IMR-90 (cell line): ENCODE measurements at places on chromosomes 4 and X. TPM values are rescaled to one million over a fixed set of nuclear protein-coding genes. Genes with fewer than 3 reads are reported as not detected.

The LRIT3 gene
- not detected in 2 replicates for total RNA-seq

The GYPA gene
- not detected in 2 replicates for total RNA-seq

The BMPR1B gene
- 0.90 and 1.1 TPM in 2 replicates for total RNA-seq

The PCDH10 gene
- total RNA-seq: 0.90 and 1.4 TPM in 2 replicates

The UGT2B7 gene
- total RNA-seq: not detected in 2 replicates

The TRPC5OS gene
- not detected in 2 replicates for total RNA-seq

The CTPS2 gene
- total RNA-seq: 13.1 and 16.1 TPM in 2 replicates

The TREX2 gene
- 0.36 and 0.56 TPM in 2 replicates for total RNA-seq

The BEND4 gene
- not detected in 2 replicates for total RNA-seq

The CT55 gene
- not detected in 2 replicates for total RNA-seq

The RBMXL3 gene
- not detected in 2 replicates for total RNA-seq

The SYP gene
- under 0.01 TPM in 1 of 2 replicates, not detected in the other for total RNA-seq

The GRIA3 gene
- not detected in 2 replicates for total RNA-seq

The PPP1R2C gene
- total RNA-seq: not detected in 2 replicates

The EDA gene
- total RNA-seq: under 0.01 TPM in 2 replicates

The PNCK gene
- 0.18 TPM in 1 of 2 replicates, not detected in the other for total RNA-seq

The CYLC1 gene
- total RNA-seq: not detected in 2 replicates

The PNMA6F gene
- total RNA-seq: not detected in 2 replicates

The DHRSX gene
- 26.2 and 28.3 TPM in 2 replicates for total RNA-seq

The SORCS2 gene
- total RNA-seq: 0.28 and 0.36 TPM in 2 replicates

The DGAT2L6 gene
- total RNA-seq: not detected in 2 replicates

The ZNF630 gene
- total RNA-seq: 0.28 and 0.54 TPM in 2 replicates

The ADH7 gene
- not detected in 2 replicates for total RNA-seq

The MAGED4 gene
- total RNA-seq: 9.9 and 13.6 TPM in 2 replicates

The FHDC1 gene
- total RNA-seq: under 0.01 TPM in 2 replicates

The MSANTD1 gene
- under 0.01 and 0.28 TPM in 2 replicates for total RNA-seq

The TEX13B gene
- total RNA-seq: not detected in 2 replicates

The YY2 gene
- 0.72 and 1.1 TPM in 2 replicates for total RNA-seq

The CXCL5 gene
- total RNA-seq: not detected in 2 replicates

The DRD5 gene
- not detected in 2 replicates for total RNA-seq

The CCDC149 gene
- 7.0 and 8.3 TPM in 2 replicates for total RNA-seq

The IL1RAPL1 gene
- 9.0 and 12.5 TPM in 2 replicates for total RNA-seq

The AREG gene
- 0.18 and 0.28 TPM in 2 replicates for total RNA-seq

The NLGN4X gene
- total RNA-seq: not detected in 2 replicates

The HADH gene
- 6.7 and 6.8 TPM in 2 replicates for total RNA-seq

The COX7B2 gene
- total RNA-seq: not detected in 2 replicates

The S100P gene
- not detected in 2 replicates for total RNA-seq

The GSX2 gene
- total RNA-seq: not detected in 2 replicates

The ETDB gene
- not detected in 2 replicates for total RNA-seq

The GAGE10 gene
- not detected in 2 replicates for total RNA-seq

The ASB12 gene
- not detected in 2 replicates for total RNA-seq
